ENCODE measurements at places on chromosomes 7 and 10.

GRCh38 chr7:107559864-107560263 lies 3.9 kb downstream of the COG5 start:
- no peak for DNase-seq

GRCh38 chr7:28354601-28355402 lies 57.5 kb upstream of the CREB5 start:
- DNase-seq = no peak

- DNase-seq = no peak
Observed at GRCh38 chr7:151251328-151251688, 2.8 kb upstream of the SMARCD3 start.

DNA sequence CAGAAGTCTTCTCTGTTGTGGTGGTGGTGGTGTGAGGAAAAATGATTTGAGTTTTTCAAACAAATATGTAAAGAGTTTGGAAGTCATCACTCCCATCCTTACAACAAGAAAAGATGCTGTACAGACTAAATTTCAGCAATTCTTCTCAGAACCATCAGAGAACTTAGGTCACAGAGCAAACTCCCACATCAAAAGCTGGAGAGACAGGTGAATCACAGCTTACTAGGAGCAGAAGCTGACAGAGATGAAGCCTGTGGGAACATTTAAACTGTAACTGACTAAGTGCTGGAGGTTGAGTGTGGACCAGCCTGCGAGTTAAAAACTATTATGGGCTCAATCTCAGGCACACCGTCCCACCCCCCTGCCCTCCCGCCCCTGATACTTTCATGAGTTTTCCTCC lies 97.3 kb downstream of the AKR1D1 start:
- DNase-seq = no peak

- no peak for DNase-seq
Observed at GRCh38 chr10:34177445-34177844, 637.7 kb downstream of the PARD3 start.

GRCh38 chr7:134289423-134289822 lies 27.3 kb downstream of the SLC35B4 start:
- DNase-seq = no peak

- DNase-seq = no peak
Observed at GRCh38 chr10:113958631-113959382, 84.9 kb upstream of the ADRB1 start.

GRCh38 chr10:118472415-118473304 lies 122.8 kb downstream of the PRLHR start:
- no peak for DNase-seq

DNA sequence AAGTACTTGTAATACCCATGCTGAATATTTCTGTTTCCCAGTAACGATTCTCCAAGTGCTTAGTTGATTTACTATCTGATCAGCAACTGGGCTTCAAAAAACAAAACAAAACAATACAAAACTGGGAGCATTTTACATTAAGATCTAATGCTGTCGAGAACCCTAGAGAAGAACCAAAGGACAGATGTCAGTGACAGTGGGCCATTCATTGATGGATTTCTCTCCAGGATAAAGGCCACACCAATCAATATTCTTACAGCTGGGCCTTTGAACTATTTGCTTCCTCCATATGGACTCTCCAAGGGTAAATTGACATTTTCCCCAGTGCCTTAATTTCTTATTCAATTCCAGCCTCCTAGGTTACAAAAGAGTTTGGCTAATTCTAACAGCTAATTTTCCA lies 217.5 kb downstream of the ADAM12 start:
- no peak for DNase-seq

- DNase-seq = no peak
Observed at GRCh38 chr7:130144312-130145171, 60.7 kb downstream of the TMEM209 start.

- DNase-seq = no peak
Observed at GRCh38 chr10:114337510-114338462, 66.5 kb downstream of the AFAP1L2 start.

DNA sequence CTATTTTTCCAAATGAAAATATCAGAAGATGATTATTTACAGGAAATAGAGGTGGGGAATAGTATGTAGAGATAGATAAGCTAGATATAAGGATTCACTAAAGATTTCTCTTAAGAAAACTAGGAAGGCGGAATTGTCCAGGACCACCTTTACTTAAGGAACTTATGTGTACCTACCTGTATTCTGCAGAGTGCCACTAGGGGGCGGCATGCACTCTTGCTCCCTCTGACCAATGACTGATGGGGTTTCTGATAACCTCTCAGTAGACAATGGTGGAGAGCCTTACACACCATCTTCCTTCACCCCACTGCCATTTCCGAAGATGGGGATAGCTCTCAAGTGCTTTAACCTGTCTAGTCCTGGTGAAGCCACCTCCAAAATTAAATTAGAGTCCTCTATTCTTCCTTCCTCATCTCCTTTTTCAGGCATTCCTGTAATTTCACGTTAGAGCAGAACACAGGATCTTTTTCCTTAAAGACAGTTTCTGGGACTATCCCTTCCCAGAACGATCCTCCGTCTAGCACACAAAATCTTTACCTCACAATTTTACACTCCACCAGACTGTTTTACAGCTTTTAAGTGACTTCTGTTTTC lies 453.1 kb downstream of the SORCS1 start:
- no peak for DNase-seq

DNA sequence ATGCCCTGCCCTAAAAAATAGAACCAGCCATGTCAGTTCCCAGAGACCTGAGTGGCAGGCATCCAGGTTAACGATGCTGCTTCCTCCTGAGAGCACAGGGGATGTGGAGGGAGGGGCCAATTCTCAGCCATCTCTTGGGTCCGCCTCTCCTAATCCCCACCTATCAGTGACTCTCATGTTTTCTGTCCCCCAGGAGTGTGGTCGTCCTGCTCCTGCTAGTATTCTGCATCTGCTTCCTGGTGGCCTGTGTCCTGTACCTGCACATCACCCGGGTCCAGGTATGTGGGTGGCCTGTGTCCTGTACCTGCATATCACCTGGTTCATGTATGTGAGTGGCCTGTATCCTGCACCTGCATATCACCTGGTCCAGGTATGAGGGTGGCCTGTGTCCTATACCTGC lies 105.3 kb downstream of the ADCY1 start:
- peak; percentile 60 for DNase-seq

GRCh38 chr10:79355420-79356017 lies 8.2 kb downstream of the PPIF start:
- peak; percentile 48 for DNase-seq

DNA sequence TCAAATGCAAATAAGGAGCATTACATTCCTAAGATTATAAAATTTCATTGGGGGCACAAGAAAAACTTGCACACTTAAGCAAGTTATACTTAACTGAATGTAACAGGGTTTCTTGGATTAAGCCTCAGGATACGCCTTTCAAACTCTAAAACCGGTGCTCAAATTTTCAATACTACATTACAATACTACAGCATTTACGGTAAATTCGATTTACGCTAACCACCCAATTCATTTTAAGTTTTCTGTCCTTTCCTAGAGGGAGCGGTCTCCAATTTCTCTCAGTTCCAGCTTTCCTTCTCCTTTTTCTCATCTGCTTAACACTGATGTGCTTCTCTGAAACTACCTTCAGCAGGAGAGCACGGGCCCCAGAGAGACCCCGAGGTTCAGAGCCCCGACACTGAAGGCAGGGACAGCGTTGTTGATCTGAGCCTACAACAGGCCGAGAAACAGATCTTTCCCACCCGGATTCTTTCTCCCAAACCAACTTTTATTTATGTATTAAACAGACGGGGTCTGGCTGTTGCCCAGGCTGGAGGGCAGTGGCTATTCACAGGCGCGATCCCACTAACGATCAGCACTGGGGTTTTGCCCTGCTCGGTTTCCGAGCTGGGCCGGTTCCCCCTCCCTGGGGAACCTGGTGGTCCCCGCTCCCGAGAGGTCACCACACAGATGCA lies 798 bp downstream of the ZNF425 start:
- no peak for DNase-seq

- DNase-seq = no peak
Observed at GRCh38 chr10:78479467-78479866, 445.8 kb downstream of the RPS24 start.

DNA sequence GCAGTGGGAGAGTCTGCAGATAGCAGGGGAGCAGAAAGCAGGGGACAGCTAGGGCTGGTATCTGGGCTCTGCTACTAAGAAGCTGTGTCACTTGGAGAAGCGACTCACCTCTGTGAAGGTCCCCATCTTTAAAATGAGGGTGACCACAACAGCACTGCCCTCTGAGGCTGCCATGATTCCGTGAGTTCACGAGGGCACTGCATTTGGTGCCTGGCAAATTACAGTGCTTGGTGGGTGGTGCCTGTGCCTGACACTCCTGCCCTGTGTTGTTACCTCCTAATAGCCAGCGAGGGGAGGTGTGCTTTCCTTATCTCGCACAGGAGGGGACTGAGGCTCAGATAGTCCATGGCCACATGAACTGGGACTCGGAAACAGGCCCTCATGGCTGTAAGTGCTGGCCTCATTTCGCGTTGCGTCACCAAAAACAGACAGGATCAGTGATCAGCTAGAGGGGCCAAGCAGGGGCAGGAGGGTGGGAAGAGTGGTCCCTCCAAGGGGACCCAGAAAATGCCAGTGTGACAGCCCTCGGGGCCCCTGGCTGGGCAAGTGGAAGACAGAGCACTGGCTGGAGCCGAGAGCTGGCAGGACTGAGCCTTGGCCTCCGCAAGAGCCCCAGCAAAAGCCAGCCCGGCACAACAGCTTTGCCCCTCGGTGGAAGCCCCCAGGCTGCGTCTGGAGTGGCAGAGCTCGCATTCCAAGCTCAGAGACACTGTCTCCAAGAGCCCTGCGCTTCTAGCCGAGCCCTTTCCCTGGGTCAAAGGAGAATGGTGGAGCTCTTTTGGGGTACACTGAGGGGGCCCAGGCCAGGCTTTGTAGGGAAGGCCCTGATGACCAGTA lies 17.3 kb upstream of the BNIP3 start:
- no peak for DNase-seq

GRCh38 chr7:89474456-89474855 lies 678.9 kb upstream of the TEX47 start:
- no peak for DNase-seq

- DNase-seq = no peak
Observed at GRCh38 chr10:1255118-1255517, 198.9 kb downstream of the WDR37 start.

DNA sequence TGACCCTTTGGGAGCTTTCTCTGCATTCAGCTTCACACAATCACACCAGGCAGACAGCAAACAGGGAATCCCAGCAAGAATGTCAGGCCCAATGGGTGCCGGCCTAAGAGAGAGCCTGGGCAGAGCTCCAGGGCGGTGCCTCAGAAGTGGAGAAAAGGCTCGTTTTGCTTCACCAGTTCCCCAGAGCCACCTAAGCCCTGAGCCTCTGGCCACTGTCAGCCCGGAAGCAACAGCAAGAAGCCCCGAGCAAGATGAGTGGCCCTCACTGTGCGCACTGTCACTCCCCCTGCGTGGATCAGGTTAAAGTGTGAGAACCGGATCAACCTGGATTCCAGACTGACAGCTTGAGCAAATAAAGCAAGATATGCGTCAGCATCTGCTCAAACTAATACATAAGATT lies 14.7 kb downstream of the CNPY1 start:
- DNase-seq = no peak

GRCh38 chr10:123512901-123513775 lies 153.0 kb upstream of the GPR26 start:
- no peak for DNase-seq

DNA sequence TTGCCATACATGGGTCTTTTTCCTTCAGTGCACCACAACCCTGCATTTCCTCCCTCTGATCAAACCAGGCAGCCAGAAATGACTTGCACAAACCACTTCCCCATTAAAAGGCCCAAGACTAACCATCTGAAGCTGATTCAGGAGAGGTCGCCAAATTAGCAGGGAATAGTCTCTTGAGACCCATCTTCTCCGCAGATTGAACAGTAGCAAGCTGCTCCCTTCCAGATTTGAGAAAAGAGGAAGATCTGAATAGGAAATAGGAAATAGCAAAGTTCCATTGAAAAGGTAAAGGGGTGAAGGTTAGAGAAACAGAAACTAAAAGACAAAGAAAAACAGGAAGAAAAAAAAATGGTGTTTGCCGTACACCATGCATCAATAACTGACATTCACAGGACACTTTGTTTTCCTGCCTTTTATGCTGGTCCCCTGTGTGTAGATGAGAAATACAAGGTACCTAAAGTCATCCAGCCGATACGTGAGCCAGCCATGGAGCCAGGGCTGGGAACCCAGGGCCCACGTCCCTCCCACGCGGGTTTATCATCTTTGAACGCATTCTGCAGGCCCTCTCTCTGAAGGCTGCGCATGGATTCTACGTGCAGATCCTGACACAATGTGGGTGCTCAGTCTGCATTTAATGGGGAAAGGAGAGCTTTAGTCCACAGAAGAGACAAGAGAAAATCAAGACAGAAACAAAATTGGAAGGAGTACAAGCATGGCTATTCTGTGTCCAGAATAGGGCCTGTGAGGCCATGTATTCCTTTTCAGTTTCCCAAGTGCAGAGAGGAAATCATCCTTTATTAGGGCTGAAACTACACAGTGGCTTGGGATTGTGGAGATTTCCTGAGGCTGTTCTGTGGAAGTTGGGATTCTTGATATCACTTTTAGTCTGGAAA lies 268.4 kb upstream of the NPVF start:
- no peak for DNase-seq

- DNase-seq = no peak
Observed at GRCh38 chr7:70042533-70042932, 444.3 kb downstream of the AUTS2 start.

DNA sequence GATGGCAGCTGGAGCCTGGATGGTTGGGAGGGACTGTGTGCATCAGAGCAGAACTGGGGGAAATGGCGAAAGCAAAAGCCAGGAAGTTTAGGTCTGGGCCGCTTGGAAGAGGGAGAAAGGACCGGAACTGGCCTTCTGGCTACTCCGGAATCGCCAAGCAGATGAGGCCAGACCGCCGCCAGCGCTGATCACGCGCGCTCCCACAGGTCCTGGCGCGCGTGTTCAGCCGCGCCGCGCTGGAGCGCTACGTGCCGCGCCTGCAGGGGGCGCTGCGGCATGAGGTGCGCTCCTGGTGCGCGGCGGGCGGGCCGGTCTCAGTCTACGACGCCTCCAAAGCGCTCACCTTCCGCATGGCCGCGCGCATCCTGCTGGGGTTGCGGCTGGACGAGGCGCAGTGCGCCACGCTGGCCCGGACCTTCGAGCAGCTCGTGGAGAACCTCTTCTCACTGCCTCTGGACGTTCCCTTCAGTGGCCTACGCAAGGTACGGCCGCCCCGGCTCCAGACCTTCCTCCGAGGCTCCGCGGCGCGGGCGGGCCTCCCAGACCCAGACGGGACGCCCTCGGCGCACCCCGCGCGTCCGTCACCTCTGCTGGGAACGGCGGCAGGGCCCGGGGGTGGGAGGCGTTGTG lies 2.0 kb downstream of the CYP26C1 start:
- no peak for DNase-seq

DNA sequence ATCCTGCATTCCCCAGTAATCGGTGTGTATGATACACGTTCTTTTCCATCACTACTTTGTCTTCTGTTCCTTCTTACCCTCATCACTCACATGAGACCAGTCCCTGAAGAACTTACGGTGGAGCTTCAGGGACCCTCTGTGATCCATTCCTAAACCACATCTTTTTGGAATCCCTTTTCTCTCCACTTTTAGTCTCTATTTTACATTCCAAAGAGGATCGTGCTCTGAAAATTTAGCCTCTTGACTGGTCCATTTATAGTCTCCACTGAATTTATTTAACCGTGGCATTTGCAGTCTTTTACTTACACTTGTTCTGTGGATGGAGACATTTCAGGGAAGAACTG lies 109.1 kb downstream of the NT5C2 start:
- DNase-seq = no peak

Data from suprapubic skin (tissue), 4 donors.